Spinal cord (tissue), 10 donors: ENCODE measurements at places on chromosomes 3 and 15.

- DNase-seq, result no peak
These were observed 125.8 kb upstream of the TMEM108 start for GRCh38 chr3:132912416-132912753.

DNA sequence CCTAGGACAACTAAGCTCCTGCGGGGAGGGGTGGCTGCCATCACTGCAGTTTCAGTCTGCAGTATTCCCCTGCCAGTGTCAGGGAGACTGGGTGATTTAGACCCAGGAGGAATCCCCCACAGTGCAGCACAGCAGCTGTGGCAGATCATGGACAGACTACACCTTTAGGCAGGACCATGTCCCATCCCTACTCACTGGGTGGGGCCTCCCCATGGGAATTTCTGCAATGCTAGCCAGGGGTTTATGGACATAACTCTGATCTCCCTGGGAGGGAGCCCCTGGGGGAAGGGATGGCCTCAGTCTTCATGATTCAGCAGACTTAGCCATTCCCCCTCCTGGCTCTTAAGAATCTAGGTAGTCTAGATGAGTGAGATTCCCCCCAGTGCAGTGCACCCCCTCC lies 130.1 kb upstream of the STAC start:
- DNase-seq, result no peak

- DNase-seq, result no peak
These were observed 150.3 kb downstream of the TNIK start for GRCh38 chr3:171309906-171310359.

DNA sequence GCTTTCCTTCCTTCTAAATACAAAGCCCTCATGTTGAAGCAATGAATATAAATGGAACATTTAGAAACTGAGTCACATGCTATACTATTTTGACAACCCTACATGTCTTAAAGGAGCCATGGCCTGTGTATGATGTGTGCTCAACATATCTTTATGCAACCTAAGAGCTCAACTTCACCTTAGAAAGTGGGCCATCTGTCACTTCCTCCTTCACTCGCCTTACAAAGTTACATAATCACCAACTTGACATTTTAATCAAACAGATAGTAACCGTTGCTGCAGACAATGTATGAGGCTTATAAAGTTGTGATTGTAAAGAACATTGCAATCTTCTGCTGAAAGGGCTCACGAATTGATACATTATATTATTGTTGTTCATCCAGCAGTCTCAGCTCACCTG lies 163.6 kb downstream of the SERPINI1 start:
- no peak for DNase-seq

- no peak for DNase-seq
These were observed 68.0 kb upstream of the PTPRG start for GRCh38 chr3:61493339-61493738.

- DNase-seq, result no peak
These were observed 39.5 kb downstream of the ISL2 start for GRCh38 chr15:76376029-76376428.

- DNase-seq, result no peak
These were observed 496.6 kb upstream of the PROK2 start for GRCh38 chr3:72281551-72281950.

- DNase-seq, result peak; percentile 50
These were observed 51.6 kb upstream of the SLC6A11 start for GRCh38 chr3:10764259-10765051.

DNA sequence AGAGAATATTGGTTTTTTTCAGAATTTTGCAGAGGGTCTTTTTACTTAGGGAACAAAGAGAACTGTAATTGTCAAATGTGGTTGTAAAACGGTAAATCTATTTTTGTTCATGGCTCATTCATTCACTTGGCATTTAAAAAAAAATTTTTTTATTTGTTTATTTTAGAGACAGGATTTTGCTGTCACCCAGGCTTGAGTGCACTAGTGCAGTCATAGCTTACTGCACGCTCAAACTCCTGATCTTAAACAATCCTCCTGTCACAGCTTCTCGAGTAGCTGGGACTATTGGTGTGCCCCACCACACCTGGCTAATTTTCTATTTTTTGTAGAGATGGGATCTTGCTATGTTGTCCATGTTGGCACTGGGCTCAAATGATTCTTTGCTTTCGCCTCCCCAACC lies 301.8 kb downstream of the LPP start:
- DNase-seq, result no peak

DNA sequence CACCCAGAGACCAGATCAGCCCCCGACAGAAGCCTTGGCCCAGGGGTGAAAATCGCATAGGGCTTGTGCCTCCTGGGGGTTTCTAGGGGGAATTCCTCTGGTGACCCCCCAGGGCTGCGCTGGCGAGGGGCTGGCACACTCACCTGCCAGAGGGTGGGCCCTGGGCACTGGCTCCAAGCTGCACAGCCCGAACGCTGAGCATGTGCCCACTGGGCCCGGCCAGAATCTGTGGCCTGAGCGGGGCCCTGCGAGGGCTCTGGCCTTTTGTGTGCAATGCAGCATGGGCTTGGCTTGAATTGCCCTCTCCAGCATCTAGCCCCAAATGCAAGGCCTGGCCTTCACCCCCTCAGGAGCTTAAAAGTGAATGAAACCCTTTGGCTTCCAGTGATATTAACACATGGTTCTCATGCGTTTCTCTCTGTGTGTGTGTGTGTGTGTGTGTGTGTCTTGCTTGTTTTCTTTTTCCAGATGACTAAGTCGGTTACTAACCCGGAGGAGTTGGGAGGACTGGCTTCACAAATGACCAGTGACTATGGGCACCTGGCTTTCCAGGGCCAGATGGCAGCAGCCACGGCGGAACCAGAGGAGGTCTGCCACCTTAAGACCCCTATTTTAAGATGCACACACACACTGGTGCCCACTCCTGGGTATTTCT lies 259.1 kb upstream of the TPM1 start:
- no peak for DNase-seq

- DNase-seq, result no peak
These were observed 467.1 kb downstream of the RBMS3 start for GRCh38 chr3:29747991-29748390.

- DNase-seq, result no peak
These were observed 36.0 kb downstream of the TM2D3 start for GRCh38 chr15:101615986-101616848.

- DNase-seq, result no peak
These were observed 5.4 kb downstream of the CYFIP1 start for GRCh38 chr15:22974745-22975144.

DNA sequence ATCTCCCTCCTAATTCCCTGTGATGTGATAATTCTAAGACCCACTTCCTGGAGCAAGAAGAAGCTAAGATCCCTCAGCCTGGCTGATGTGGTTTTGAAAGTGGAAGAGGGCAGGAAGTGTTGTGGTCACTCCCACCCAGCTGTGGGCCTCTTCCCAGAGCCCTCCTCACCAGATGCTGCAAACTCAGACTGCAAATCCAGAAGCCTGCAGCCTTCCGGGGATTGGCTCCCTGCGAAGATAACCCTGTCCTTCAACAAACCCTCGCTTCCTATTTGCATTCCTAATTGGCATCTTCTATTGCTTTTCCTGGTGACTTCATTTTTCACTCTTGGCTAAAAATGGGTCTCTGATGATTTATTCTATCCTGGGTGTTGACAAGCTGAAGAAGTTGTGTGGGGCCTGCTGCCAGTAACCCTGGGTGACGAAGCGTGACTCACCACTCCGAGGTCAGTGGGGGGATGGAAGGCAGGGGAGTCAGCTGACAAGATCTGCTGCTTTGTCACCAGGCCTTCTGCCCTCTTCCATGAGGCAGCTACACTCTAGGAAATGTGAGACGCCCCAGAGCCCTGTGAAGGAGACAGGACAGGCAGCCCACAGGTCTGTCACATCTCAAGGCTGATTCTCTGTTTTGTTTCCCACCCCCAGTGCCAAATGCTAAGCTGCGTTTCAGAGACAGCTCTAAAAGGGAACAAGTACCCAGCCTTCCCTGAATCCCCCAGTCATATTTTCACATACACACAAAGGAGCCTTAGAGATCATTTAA lies 99.7 kb upstream of the LIPC start:
- DNase-seq, result peak; percentile 22

DNA sequence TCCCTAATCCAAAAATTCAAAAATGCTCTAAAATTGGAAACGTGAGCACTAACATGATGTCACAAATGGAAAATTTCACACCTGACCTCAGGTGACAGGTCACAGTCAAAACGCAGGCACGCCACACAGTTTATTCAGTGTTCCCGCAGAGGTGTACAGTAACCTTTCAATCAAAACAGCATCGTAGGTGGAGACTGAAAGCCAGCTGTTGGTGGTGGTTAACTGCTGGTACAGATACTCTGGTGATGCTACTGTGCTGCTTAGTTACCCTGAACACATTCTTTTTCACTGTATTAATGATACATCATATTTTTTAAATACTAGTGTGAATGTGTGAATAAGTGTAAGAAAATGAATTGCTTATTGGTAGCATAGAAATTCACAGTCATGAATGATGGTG lies 23.8 kb downstream of the RAB11A start:
- DNase-seq, result no peak

- no peak for DNase-seq
These were observed 10.3 kb upstream of the IL12A start for GRCh38 chr3:159978353-159978752.

- DNase-seq, result no peak
These were observed 48.5 kb upstream of the SKIL start for GRCh38 chr3:170309046-170309445.

DNA sequence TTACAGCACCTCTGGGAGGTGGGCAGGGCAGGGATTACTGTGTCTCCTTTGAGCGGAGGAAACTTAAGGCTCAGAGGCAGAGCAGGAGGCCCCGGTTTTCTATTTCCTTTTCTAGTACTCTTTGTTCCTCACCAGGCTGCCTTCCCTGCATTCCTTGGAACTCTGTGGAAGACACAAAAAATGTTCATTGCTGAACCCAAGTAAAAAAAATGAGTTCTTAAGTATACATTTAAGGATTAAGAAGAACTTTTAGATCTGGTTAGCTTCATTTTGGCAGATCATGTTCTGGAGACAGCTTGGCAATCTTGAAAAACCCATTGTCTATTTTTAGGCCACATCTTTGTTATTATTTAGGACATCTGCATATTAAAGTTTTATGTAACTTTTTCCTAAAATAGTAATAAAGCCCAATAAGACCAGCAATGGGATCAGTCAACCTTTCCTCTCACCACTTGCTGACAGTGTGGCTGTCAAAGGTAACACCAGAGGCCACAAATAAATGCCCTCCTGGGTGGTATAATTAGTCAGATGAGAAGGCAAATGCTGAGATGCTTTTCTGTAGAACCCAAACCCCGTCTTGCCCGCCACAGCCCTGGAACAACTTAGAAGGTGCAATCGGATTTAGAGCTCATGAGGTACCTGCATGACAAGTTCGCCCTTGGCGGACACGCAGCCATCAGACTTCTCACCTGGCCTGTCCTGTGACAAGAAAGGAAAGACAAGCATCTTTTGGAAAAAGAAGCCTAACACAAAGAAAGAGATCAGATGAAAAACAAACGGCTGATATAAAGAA lies 97.2 kb downstream of the DGKG start:
- no peak for DNase-seq

DNA sequence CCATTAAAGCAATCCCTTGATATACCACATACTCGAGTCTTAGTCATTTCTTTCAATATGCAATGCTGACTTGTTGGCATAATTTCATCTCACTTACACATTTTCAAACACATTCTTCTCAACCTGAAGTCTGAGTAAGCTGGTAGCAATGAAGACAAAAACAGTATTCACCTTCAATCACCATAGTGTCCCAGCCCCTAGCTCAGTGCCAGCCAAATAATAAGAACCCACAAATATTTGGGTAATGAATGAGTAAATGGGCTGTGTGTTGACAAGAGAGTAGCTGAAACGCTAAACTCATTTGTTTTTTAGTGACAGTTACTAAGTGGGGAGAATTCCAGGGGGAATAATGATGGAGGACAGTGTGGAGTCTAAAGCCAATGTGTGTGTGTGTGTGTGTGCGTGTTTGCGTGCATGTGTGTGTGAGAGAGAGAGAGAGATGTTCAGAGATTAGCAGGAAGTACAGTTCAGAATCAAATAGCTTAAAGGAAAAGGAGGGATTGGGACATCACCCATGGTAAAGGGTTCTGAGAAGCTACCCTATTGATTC lies 165.7 kb downstream of the GAP43 start:
- no peak for DNase-seq

DNA sequence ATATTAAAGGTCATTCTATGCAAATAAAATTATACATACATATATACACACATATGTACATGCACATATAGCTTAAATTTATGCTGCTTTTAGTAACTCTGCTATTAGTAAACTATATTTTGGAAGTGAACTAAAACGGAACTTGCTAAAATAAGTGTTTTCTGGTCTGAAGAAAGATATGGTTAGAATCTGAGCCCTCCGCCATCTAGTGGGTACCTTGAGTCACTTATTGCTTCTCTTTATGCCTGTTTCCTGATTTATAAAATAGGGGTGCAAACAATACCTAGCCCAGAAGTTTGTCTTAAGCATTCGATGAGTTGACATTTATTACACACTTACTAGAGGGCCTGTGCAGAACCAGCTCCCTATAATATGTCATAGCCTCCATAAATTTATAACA lies 255.7 kb downstream of the CNTN6 start:
- no peak for DNase-seq

GRCh38 chr3:141784531-141784930 lies 21.3 kb downstream of the GRK7 start:
- DNase-seq, result no peak

DNA sequence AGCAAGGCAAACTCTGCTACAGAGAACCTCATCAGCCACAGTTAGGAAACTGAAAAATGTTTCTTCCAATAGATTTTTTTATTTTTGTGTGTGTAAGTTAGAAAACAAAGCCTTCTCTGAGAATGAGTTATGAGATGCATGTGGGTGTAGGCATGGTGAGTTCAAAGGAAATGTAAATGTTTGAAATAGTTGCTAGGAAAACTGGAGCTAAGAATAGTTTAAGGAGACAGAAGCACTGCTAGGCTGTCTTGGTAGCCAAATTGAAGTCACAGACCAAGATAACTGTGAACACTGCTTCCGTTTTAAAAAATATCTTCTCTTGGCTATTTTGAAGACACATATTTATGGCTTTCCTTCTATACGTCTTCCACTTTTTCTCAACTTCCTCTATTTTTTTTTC lies 1501.2 kb upstream of the CADM2 start:
- DNase-seq, result no peak

DNA sequence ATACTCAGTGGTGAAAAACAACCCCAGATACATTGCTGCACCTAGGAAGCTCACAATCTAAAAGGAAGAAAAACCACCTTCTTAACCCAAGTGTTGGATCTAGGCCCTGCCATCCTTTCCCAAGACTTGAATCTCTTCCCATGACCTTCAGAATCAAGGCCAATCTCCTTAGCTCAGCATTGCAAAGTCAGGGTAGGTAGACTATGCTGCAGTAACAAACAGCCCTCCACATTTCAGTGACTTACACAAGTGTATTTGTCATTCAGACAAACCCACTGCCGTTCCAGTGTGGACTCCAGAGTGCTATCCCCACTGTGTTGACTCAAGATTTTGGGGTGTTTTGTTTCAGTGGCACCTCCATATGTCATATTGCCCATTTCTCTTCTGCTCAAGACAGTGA lies 278.4 kb downstream of the UACA start:
- DNase-seq, result no peak

DNA sequence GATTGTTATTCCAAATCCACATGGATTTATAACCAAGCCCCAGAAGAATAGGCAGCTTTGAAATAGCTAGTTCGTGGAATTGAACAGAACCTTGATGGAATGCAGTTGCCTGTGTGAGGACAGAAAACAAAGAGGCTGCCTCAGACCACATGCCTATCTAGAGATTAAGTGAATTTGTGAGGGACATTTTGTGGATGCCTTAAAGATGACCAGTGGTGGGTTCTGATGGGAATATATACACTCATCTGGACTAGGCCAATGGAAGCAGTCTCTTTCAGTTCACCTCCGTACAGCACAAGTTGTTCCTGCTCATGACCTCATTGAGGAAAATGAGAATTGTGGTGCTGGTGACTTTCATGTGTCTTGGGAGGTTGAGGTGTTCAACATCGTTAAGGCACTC lies 63.2 kb upstream of the PYDC2 start:
- no peak for DNase-seq
